CD4-positive, alpha-beta T cell treated with Interleukin-15 for 4 hours (primary cell): ENCODE measurements at places on chromosomes 2 and 18.

- no peak for DNase-seq
These were observed 6.9 kb downstream of the ALLC start for GRCh38 chr2:3664925-3665324.

DNA sequence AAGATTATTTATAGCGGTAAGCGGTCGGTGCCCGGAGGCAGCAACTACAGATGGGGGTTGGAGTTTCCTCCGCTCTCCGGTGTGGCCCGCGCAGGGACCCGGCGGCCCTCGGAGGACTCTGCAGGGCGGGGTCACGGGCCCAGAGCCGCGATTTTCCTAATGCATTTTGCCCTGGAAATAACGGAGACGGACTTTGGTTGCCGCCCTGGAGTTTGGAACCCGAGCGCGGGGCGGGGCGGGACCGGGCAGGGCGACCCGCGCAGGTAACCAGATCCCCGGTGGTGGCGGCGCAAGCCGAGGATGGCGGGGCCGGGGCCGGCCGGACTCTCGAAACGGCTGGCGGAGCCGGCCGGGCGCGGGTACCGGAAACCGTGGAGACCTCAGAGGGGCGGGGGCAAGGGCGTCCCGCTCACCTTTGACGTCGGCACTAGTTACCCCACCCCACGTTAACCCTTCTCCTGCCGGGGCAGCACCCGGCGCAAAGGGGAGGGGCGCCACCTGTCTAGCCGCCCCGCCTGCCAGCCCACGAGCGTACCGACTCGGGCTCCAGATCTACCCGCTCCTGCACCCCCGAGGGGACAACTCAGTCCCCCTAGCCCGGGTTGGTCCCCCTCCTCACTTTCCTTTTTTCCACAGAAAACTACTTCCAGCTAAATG, 2.9 kb downstream of the CYP26B1 start:
- no peak for DNase-seq

GRCh38 chr2:219907011-219907365, 279.6 kb downstream of the SLC4A3 start:
- no peak for DNase-seq

- peak; percentile 71 for DNase-seq
These were observed 40.1 kb downstream of the FBXO48 start for GRCh38 chr2:68426848-68427579.

- no peak for DNase-seq
These were observed 1.8 kb downstream of the MPV17 start for GRCh38 chr2:27320958-27321543.

- no peak for DNase-seq
These were observed 233.7 kb upstream of the SPOPL start for GRCh38 chr2:138267902-138268254.

DNA sequence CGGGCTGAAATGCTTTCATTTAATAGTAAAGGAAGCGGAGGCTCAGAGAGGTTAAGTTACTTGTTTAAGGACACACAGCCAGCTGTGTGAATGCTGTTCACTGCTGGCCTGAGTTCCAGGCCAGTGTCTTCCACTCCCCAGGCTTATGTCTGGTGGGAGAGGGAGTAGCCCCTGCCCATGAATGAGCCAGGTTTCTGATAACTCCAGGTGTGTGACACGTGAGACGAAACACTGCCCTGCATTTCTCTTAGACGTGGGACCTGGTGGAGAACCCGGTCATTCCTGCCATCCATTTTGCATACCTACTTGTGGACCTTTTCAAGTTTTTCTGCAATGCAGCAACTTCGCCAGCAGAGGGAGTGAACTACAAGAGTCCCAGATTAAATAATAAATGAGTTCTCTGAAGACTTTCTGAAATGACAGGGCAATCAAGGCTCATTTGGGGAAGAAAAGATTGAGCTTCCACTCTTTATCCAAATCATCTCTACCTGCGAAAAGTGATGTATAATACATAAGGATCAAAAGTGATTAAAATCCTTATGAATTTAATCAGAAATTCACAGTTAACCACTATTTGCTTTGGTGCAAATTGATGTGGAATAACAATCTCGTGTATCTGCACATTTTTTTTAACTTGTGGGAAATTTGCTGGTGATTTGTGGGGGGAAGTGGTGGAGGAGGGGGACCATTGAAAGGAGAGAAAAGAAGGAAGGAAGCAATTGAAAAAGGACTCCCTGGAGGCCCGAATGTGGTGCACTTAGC, 79.4 kb upstream of the ASB18 start:
- DNase-seq, result peak; percentile 63

DNA sequence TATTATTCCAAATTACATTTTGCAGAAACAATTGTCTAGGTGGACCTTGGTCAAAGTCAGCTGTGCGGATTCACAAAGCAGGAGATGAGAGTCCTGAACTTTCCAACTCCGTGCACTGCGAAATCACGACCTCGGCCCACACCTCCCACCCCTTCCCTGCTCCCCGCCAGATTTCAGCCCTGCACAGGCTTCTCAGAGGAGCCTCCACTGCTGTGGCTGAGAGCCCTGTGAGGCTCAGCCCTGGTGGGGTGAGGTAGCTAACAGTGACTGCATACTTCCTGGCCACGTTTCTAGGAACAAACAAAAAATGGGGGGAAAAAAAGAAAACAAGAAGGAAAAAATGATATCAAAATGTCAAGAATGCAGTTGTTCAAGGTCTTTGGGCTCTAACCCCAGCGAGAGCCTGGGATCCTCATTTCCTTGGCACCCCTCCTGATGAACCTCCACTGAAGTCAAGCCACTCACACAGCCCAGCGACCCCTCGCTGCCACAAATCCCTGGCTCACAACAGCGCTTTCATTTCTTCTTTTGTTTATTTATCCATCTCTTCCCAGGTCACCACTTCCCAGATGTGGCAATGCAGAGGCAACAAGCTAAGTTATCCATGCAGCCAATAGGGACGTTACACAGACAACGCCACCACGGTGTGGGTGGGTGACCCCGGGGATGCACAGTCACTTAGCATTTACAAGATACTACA, 729.7 kb upstream of the ID2 start:
- no peak for DNase-seq
